CD4-positive, alpha-beta T cell treated with Interleukin-4 for 4 hours (primary cell): ENCODE measurements at places on chromosomes 6 and 20.
A peak's percentile ranks its signal among the peaks of the same experiment; 100 is the strongest.

DNA sequence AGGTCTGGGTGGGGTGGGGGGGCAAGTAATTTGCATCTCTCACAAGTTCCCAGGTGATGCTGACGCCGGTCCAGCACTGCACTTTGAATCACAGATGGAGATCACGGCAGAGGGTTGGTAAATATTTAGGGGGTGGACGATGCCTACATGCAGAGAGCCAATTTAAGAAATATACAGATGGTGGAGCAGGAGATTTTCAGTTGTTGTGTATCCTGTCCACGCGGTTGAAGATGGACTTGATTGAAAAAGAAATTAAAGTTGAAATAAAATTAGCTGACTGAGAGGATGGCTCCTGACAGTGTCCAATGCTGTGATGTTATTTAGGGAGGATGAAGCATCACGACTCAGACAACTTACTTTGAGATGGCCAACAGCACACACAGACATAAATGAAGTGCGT is 74.6 kb downstream of the PHACTR3 start:
- DNase-seq = no peak

GRCh38 chr6:116400328-116400727 is 29.6 kb downstream of the DSE start:
- no peak for DNase-seq

GRCh38 chr20:23622839-23623343 is 14.9 kb downstream of the CST3 start:
- DNase-seq = peak; percentile 10

DNA sequence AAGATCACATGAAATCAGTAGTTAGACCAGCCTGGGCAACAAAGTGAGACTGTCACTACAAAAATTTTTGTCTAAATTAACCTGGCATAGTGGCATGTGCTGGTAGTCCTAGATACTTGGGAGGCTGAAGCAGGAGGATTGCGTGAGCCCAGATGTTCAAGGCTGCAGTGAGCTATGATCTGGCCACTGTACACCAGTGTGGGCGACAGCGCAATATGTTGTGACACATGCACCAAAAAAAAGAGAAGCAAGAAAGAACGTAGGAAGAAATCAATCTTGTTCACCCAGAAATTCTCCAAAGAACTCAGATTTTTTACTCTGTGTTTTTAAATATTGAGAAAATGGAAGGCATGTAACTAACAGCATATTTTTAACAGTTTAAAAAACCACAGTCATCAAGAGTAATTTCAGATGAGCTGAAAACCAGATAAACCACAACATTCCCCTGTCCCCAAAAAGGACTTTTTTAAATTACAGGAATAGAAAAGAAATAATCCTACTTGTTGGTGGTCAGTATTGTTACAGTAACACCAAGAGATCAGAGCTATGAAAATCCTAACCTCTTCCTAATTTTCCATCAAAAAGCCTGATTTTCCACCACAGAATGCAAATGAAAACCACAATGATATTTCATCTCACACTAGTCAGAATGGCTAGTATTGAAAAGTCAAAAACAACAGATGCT is 240.2 kb downstream of the KHDC1L start:
- no peak for DNase-seq

GRCh38 chr6:132471787-132472186 is 41.1 kb downstream of the STX7 start:
- no peak for DNase-seq

DNA sequence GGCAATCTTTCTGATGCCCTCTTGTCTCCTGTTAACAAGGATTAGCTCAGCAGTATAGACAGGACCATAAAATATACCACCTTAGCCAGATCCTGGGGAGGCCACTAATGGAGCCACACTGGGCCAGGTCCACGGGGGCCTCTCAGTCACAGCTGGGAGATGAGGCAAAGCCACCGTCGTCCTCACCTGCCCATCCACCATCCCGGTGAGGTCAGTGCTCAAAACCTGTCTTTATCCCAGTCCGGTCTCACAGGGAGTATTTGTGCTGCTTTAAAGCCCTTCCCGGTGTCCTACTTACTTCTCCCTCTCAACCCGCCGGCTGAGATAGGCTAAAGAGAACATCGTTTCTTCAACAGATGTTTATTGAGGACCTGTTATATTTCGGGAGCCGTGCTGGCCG is 104.3 kb downstream of the EDN3 start:
- DNase-seq = no peak

DNA sequence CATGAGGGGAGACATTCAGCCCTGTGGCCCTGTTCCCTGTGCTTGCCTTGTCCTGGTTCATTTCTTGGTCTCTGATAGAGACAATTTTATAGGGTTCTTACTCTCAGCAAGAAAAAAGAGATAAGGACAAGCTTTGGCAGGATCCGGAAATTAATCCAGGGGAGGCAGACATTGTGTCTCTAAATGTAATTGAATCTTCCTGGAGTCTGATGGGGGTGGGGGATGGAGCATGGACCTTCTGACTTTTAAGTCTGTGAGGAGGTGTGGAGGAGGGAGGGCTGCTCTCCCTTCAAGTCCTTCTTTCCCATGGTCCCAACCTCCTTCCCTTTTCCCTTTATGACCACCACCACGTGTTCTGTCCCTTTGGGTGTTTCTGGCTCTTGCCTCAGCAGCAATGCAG is 512.7 kb downstream of the DHX35 start:
- no peak for DNase-seq
